Fibroblast of villous mesenchyme (primary cell): ENCODE measurements at places on chromosomes 7 and 10. TPM values are rescaled to one million over a fixed set of nuclear protein-coding genes. Genes with fewer than 3 reads are reported as not detected.

GRCh38 chr10:27998954-27999275, at the start of gene ODAD2:
TSS of gene ODAD2 (minus strand) at chr10:27999079. CDS start at chr10:27995142, 3,937 bp downstream.
- DNase-seq, result no peak

DNA sequence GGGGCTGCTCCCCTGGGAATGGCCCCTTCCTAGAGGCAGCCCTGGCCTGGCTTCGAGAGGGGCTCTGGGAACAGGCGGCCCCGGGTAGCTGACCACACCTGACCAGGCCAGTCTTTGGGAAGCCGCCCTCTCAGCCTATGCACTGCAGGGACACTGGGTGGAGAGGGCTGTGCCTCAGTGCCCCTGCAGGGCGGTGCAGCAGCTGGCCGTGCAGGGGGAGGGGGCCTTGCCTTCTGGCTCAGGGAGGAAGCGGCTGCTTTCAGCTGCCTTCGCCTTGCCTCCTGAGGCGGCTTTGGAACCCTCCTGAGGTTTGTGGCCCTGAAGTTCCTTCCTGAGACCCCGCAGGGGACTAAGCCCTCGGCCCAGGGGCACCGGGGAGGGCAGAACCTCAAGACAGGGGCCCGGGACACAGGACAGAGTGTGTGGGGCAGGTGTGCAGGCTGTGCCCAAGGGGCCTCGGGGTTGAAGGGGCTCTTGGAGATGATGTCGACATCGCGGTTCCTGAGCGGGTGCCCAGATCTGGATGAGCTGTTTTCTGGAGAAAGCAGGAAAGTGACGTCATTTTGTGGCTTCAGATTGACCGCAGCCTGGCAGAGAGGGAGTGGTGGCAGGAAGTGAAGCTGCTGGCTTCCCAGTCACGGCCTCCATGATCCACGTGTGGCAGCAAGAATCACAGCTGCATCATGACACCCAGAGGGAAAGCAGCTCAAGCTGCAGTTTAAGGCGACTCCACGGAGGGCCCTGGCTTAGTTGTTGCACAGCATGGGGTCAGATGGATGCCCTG, 17.7 kb downstream of the ADAM8 start:
- peak; percentile 99 for DNase-seq

- DNase-seq, result no peak
Observed at GRCh38 chr7:103879411-103879810, 110.0 kb downstream of the RELN start.

BRAF gene
- total RNA-seq, result 23.2 and 30.7 TPM in 2 replicates

GRCh38 chr7:3910054-3910453, 609.0 kb downstream of the SDK1 start:
- no peak for DNase-seq

NUPR2 gene
- not detected in 2 replicates for total RNA-seq

NFKB2 gene
- 16.8 and 37.6 TPM in 2 replicates for total RNA-seq

GRCh38 chr7:68627247-68627864, 970.9 kb upstream of the AUTS2 start:
- no peak for DNase-seq

GRCh38 chr7:151375530-151376217, 34.1 kb downstream of the NUB1 start:
- DNase-seq, result no peak

DNA sequence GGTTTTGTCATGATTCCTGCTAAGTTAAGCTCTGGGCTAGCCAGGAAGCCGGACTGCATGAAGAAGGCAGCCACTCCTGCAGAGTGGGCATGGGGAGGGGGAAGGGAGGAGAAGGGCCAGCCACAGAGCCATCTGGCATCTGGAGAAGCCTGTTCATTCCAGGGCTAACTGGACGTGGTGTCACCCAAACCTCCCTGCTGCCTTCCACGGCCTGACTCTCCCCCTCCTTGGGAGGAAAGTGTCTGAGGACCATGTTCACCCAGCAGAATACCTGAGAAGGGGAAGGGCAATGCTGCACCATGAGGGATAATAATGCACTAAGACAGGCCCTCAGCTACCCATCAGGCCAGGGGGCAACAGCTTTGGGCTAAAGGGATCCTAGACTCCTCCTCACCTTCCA, 15.4 kb downstream of the AQP1 start:
- DNase-seq, result no peak

- DNase-seq, result peak; percentile 39
Observed at GRCh38 chr7:149669121-149669818, 104.1 kb downstream of the ZNF467 start.

ZNF92 gene
- 5.8 and 9.9 TPM in 2 replicates for total RNA-seq
